Amniotic epithelial cell (primary cell): ENCODE measurements at places on chromosomes 2 and 18.

DNA sequence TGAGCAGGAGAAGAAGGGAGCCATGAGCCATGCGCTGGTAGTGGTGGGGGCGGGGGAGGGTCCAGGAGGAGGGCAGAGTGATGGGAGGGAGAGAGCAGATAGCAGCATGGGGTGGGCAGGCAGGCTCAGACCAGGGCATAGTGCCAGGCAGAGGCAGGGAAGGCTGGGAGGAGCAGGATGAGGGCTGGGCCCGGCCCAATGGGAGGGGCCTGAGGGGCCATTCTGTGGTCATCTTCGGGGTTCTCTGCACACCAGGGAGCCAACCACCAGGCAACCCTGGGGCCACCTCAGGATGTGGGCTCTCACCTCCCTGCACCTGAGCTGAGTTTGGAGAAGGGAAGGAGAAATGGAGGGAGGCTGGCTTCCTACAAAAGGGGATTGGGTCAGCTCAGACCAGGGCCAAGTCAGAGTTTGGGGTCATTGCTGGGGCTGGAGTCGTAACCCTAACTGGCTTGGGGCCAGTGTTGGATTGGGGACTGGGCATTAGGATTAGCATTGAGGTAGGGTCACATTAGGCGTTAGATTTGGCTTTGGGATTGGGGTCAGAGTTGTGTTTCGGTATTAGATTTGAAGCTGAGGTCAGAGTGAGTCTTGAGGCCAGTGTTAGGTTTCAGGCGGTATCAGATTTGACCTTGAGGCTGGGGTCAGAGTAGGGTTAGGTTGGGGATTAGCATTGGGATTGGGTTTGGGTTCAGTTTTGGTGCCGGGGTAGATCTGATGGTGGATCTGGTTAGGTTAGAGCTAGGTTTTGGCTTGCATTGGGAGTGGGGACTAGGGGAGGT lies 11.2 kb downstream of the VIL1 start:
- no peak for DNase-seq

DNA sequence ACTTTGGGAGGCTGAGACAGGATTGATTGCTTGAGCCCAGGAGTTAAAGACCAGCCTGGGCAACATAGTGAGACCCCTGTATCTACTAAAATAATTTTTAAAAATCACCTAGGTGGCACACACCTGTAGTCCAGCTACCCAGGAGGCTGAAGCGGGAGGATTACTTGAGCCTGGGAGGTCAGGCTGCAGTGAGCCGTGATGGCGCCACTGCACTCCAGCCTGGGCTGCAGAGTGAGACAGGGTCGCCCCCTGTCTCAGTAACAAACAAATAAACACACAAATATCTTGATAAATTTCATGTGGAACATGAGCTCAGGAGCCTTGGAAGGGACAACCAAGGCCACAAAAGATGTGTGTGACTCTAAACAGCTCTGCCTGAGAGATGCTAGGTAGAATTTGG lies 11.7 kb upstream of the ANKRD53 start:
- DNase-seq = no peak

DNA sequence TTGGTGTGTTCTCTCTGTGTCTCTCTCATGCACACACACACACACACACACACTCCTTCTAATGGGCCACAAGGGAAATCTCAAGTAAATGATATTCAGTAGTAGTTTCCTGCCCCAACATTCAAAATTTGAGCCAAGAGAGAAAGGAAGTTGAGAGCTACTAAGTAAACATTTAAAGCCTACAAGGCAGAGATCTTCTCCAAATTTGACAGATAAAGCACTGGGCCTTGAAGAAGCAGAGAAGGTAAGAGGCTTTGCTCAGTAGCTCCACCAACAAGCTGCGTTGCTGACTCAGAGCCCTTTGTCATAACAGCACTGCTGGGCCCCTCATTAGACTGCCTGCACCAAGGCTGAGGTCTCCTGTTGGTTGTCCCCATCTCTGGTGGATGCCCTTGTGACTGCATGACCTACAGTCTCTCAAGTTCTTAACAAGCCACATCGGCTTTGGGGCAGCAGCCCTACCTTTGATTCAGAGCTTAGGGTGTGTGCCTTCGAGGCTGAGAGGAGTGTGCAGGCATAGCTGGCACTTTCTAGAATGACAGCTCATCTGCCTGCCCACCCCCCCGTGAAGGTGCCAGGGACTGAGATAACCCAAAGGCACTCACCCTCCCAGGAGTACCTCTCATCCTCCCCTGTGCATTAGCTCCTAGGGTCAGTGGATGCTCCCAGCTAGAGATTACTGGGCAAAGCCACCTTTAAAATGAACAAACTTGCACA lies 32.3 kb upstream of the NEB start:
- DNase-seq = no peak

DNA sequence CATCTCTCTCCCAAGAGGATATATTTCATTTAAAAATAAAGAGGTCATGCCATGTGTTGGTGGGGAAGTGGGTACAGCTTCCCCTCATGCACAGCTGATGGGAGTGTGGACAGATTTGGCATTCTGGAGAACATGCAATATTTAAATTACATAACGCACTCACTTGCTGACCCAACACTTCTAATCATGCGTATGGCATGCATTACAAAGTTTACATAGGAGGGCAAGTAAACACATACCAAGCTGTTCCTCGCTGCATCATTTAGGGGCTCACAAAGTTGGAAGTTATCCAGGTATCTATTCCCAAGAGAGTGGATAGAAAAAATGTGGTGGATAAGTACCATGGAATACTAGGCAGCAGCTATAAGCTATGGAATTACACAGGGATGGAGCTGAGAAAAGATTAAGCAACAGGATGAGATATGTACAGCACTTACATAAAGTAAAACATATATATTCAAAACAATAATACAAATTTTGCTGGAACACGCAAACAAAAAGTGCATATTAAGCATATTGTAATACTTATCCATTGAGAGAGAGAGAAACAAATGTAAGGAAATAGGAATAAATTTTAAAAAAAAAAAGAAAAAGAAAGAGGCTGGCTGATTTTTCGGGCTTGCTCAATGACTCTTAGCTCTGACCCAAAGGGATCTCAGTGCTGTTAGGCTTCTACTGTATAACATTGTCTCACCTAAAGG lies 11.0 kb downstream of the CYP1B1 start:
- no peak for DNase-seq

DNA sequence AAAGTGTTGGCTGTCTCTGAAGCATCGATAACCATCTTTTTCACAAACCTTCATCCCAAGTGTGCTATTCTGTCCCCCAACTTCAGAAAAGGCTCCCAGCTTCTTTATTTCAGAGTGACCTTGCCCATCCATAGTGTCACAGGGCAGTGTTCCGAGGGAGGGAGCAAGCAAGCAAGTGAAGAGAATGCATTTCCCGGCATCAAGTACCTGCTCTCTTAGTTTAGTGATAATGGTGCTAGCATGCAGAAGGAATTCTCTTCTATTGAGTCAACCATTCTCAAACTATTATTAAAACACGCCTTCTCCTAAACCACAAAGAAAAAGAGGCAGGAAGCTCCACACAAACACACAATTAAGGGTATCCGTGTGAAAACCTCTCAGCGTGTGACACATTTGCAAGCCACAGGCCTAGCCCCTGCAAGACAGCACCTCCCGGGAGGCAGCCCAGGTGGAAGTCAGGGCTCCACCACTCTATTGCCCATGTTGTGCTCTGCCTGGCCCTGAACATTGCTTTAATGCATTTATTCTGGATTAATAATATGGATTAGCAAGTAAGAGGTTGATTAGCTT lies 504.9 kb downstream of the GALR1 start:
- DNase-seq = no peak

DNA sequence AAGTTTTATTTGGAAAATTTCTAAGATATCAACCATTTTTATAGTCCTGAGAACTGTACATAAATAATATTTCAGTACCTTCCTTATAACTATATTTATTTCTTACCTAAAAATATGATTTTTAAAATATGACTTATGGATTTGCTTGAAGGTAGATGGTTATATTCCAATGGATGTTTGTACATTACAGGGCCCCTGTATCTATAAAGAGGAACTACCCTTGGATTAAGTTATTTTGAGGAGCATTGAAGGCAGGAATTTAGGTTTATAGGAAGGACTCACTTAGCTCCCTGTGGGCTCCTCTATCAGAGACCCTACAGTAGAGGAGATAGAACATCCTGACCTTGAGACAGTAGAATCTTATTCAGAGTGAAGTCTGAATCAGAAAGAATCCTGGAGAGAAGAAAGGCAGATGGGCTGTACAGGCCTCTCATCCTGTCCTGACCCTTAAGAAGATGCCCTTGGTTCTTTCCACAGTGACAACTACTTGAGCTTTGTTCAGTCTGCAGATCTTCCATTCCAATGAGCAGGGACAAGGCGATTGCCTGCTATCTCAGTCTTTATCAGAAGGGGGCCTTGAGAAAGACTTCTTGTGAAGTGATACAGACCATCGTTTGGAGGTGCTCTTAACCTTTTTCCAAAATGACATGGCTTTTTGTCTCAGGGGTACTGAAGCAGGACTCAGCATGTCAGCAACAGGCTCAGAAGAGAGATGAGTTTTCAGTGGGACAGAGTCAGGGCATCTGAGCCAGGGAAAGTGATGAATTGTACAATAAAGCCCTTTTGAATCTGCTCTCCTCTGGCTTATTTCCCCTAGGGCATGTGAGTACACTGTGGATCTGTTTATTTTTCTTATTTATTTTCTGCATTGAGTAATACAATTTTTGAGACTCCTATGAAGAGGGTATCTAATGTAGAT lies 20.9 kb downstream of the OXER1 start:
- DNase-seq = no peak

DNA sequence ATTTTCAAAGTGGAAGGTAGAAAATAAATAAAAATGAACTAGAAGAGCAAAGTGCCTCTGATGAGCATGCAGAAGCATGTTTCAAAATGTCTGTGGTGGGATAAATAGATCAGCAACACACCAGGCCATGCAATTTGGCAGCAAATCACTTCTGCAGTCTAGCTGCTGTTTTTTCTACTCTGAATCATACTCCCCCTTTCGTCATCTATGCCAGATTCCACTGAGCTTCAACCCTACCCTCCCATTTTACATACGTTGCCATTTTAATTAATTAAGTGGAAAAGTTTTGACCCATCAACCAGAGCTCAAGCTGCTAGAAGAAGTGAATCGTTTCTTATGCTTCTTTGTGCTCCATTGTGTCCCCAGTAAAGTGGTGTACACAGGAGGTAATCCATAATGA lies 79.3 kb downstream of the NRXN1 start:
- peak; percentile 42 for DNase-seq

GRCh38 chr2:205556841-205557539 lies 125.3 kb upstream of the NRP2 start:
- DNase-seq = no peak

DNA sequence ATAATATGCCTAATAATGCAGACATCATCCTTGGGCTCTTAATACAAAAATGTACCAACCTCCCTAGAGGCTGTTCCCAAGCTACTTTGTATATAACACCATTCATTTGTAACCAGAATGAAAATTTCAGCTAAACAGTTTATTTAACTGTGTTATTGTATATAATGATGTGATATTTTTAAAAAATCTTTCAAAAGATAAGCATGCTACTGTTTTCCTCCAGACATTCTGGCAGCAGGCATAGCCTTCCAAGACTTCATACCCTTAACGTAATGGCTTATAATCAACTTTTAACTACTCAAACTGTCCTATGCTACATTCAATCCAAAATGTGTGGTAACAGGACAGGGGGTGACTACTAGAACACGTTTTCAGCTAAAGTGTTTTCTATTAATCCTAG lies 21.2 kb downstream of the CFAP221 start:
- no peak for DNase-seq

DNA sequence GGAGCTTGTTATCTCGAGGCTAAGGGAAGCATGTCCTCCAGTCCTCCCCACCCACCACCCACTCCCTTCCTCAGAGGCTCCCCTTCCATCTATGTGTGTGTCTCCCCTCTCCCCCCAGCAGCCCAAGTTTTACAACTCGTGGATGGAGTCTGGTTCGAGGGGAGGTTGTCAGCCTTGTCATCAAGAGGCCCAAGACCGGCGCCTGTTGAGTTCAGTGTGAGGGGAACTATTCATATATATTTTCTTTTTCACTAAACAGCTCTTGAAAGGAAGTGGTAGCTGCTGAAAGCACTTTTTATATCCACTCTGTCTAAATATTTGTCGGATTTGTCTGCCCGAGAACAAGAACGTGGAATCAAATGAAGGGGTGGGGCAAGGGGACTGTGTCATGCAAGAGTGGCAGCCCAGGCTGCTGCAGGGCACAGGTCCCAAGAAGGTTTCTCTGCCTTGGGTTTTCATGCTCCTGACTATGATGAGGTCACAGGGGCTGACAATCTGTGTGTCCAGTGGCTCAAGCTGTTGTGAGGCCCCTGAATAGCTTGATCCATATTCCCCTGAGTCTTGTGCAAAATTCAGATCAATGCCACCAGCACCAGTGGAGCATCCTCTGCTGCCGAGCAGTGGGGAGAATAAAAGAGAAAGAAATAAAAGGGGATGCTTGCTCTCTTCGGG lies 35.0 kb downstream of the NRP2 start:
- DNase-seq = no peak

- DNase-seq = no peak
Observed at GRCh38 chr2:218075975-218076811, 7.1 kb downstream of the RUFY4 start.

DNA sequence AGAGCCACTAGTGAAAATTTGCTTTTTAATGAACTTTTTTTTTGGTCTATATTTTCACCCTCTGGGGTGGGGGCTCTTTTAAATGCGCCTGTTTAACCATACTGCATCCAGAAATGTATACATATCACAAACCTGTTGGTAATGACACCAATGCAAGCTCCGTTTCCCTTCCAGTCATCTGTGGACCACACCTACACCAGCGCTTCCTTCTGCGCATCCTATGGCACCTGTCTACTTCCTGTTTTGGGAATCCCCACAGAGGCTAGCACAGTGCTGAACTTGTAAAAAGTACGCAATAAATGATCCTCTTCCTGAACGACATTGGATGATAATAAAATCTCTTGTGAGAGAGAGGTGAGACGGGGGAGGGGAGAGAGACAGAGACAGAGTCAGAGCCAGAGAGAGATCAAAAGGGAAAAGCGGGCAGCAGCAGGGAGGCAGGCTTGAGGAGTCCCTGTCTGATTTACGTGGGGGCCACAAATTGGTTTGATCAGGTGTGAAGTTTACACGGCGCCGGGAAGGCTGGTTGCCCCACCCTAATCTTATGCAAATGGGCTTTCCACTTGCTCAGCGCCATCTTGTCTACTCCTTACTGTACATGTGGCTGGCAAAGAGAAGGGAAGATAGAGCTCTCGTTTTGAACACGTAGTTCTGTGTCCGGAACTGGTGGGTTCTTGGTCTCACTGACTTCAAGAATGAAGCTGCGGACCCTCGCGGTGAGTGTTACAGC lies 38.1 kb upstream of the SLC38A11 start:
- DNase-seq = no peak

GRCh38 chr2:200778038-200778437 lies 33.7 kb upstream of the BZW1 start:
- DNase-seq = no peak

GRCh38 chr2:20130821-20131645 lies 79.6 kb upstream of the LAPTM4A start:
- peak; percentile 23 for DNase-seq
